ENCODE measurements at places on chromosomes 4 and X.

DNA sequence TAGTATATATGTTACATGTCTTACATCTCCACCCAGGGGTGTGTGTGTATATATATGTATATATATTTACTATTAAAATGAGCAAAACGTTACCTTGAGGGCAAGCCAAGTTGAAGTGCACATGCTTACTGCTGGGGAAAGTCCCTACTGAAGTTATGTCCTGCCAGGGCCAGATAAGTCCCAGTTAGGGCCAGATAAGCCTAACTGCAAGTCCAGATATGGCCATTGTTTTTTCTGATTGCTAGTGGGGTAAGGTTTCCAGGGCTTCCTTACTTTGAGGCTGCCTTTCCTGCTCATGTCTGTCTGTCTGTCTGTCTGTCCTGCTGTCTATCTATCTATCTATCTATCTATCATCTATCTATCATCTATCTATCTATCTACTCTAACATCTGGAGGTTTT is 19.3 kb upstream of the ZNF81 start:
- DNase-seq: no peak

DNA sequence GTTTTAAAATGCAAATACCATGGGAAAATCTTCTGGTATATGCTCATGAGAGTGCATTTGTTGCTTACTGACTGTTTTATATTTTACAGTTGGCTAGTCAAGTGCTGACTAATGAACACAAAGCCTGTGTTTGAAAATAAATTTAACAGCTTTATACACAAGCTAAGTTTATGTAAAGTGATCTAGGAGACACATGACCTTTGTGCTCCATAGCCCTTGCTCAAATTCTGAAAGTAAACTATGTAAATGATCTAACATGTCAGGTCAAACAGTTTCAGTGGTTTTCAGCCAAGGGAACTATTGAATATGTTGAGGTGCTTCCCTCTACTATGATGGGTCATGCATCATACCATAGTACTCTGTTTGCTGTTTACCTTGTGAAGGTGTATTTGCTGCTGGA is 36.7 kb downstream of the DIAPH2 start:
- no peak for DNase-seq

- no peak for DNase-seq
These were observed 269.0 kb upstream of the PABPC4L start for GRCh38 chr4:134470544-134470943.

DNA sequence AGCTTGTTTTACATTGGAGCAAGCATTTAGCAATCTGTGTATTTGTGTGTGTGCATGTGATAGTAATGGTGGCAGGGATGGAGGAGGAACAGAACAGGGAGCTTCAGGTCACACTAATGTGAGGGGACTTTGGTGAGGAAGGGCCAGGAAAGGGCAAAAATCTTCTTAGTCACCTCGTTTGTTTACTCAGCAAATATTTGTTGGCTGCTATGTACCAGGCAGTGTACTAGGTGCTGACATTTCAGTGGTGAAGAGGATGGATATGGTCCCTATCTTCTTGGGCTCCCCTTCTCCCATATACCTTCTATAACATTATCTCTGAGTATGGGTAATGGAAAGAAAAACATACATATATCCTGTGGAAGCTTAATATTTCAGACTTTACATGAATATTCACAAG is 48.5 kb upstream of the HDAC8 start:
- no peak for DNase-seq

GRCh38 chrX:42714981-42715700 is 62.8 kb downstream of the PPP1R2C start:
- no peak for DNase-seq

- no peak for DNase-seq
These were observed 7.2 kb downstream of the PRDM5 start for GRCh38 chr4:120915336-120915735.

DNA sequence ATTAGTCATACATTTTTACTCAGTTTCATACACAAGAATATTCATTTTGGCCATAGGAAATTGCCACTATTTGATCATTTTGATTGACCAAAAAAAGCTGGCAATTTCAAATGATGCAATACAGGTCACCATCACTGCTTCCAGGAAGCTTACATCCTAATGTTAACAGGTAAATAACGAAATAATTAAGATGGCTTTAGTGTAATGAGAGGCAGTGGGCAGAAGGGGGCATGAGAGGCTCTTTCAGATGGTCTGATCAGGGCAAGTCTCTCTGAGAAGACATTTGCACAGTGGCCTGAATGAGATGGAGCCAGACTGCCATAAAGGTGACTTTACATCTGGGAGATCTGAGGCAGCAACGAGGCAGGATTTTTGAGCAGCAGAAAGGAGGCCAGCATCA is 170.7 kb downstream of the SLIT2 start:
- DNase-seq: no peak

- no peak for DNase-seq
These were observed 1333.7 kb upstream of the DIAPH2 start for GRCh38 chrX:95350774-95351488.

DNA sequence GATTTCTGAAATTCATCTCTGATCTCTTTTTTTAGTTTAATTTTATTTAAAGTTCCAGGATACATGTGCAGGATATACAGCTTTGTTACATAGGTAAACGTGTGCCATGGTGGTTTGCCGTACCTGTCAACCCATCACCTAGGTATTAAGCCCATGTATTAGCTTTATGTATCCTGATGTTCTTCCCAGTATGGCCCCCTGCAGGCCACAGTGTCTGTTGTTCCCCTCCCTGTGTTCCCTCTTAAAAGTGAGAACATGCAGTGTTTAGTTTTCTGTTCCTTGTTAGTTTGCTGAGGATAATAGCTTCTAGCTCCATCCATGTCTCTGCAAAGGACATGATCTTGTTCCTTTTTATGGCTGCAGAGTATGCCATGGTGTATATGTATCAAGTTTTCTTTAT is 153.2 kb downstream of the RAPGEF2 start:
- DNase-seq: no peak

- DNase-seq: no peak
These were observed 184.0 kb downstream of the BMPR1B start for GRCh38 chr4:94941706-94942105.

GRCh38 chr4:83947830-83948193 is 411.9 kb downstream of the GPAT3 start:
- DNase-seq: no peak

DNA sequence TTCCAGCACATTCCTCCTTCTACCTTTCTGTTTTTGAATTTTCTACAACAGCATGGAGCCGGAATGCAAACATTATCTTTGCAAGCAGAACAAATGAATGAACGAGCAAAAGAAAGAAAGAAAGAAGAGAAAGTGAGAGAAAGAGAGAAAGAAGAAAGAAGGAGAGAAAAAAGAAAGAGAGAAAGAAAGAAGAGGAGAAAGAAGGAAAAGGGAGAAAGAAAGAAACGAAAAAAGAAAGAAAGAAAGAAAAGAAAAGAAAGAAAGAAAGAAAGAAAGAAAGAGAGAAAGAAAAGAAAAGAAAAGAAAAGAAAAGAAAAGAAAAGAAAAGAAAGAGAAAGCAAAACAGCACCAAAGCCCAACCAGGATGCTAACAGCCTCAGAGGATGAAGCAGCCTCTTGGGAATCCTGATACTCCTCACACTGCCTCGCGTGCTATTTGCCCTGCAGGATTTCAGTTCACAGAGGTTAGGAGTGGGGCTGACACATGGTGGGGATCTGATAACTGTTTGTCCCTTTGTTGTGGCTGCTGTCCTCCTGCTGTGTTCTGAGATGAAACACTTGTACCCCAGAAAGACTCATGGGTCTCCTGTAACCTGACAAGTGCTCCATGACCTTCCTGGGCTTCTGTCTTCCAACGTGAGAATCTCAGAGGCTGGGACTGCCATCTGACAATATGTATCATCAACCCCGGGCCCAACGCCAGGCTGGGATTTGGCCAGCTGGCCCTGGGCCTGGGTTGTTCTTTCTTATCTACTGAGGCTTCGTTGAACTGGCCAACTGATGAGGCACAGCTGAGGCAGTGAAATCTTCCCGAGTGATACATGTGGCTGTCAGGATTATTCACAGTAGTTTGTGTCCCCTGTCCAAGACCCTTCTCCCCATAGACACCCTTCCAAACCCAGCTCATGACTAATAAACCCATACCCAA is 61.0 kb downstream of the SEPSECS start:
- peak; percentile 56 for DNase-seq

DNA sequence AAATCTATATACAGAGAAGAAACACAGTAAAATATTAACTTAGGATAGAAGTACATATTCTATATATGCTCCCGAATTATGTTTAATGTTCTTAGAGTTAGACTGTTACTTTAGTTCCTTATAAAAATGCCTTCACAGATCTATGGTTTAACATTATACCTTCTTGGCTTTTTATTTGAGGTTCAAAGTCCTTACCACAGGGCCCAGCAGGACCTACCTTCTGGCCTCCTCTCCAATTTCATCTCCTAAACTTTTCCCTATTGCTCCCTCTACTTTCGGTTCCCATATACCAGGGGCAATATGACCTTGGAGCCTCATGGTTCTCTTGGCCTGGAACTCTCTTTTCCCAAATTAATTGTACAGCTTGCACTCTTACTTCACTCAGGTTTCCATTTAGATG is 11.8 kb downstream of the ANKRD37 start:
- no peak for DNase-seq

- no peak for DNase-seq
These were observed 330.2 kb downstream of the HS3ST1 start for GRCh38 chr4:11098461-11098860.

- no peak for DNase-seq
These were observed 13.0 kb upstream of the SPARCL1 start for GRCh38 chr4:87541956-87542709.

DNA sequence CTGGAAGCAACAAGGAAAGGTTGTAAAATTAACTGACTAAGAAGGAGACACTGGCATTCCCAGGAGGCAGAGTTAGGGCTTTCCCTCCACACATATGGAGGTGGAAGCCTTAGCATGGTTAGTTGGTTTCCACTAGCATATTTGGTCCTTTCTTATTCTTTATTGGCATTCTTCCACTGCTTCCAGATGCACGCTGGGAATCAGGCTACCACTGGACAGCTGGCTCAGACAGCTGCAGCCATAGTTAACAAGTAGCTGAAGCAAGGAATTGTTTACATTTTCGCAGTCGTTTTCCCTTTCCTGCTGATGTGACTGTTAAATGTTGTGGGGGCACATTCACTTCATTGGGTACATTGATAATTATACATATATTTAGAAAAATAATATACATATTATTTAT is 169.2 kb downstream of the GRIA2 start:
- DNase-seq: no peak

DNA sequence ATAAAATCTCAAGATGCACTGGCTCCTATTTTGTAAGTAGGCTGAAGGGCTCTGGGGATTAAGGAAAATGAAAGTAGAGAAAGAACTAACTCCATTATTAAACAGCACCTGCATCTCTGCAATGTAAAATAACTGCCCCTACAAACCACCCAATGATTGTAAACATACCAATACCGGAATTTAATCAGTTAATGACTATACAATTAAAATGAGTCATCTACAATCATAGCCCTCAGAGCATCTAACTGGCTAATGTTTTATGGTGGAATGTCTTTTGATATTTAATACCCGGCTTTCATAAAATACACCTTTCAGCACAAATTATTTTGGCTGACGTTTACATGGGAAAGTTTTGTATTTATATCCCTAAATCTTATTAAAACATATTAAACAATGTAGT is 142.3 kb downstream of the PAPSS1 start:
- DNase-seq: no peak

GRCh38 chr4:52989865-52990264 is 127.7 kb downstream of the RASL11B start:
- DNase-seq: no peak

DNA sequence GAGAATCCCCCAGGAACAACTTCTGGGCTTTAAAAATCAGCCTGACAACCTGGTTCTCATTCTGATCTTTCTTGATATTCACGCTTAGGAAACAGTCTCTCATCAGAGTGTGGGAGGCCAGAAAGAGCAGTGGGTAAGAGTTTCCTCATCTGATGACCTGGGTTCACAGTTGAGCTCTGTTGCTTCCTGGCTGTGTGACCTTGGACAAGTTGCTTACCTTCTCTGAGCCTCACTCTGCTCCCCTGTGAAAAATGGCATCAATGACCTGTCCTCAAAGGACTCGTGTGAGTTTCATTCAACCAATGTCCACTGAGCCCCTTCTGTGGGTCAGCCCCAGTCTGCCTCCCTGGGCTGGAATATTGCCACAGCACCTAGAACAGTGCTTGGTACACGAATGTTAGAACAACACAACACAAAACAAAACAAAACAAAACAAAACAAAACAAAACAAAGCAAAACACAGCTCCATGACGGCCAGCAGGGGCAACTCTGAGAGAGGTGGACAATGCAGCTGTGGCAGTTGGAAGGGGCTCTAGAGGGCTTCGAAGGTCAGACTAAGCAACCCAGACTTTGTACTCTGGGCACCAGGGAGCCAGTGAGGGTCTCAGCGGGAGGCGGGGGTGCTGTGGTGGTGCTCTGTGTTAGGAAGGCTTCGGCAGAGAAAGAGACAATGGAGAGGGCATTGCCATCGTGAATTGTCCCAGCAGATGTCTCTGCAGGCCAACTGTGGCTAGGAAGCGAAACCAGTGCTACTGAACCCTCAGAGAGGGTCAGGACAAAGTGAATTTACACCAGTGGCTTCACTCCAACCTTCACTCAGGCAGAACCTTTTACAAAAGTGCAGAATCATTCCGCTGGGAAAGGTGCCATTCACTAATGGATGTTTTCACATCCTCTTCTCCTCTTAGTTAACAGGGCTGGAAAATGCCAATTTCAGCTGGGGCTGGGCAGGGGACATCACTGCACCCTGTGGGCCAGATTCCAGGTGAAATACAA is 14.3 kb upstream of the C4orf50 start:
- no peak for DNase-seq

DNA sequence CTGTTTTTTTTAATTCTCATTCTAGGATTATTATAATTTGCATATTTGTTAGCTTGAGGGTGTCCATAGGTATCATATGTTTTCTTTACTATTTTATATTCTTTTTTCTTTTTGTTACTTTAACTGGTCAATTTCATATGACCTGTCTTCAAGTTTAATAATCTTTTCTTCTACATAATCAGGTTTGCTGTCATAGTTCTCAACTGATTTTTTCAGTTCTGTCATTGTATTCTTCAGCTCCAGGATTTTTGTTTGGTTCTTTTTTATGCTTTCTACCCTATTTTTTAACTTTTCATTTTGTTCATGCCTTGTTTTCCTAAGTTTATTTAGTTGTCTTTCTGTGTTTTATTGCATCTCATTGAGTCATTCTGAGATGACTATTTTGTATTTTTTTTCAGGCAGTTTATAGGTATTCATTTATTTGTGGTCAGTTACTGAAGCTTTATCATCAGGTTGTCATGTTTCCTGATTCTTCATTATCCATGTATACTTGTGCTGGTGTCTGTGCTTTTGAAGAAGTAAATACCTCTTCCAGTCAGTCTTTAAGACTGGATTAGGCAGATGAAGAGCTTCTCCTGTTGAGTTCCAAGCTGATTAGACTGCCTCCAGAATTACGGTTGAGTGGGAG is 220.3 kb upstream of the VEGFC start:
- DNase-seq: no peak

DNA sequence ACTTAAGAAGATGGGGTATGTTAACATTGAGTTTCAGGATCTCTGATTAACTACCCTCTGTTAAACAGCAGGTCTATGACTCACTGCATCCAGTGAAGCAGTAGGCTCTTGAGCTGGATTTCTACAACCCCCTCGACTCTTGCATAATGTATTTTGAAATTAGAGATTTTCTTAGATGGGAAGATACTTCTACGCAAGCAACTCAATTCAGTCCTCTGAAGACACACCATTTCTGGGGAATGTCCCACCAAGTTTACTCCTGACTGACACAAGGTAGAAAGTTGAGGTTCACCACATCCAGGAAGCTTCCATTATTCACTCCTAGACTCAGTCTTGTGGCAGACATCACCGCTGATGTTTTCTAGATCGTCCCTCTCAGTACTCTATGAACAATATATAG is 12.9 kb downstream of the PALLD start:
- no peak for DNase-seq
